ENCODE measurements at places on chromosomes 2 and 18.

GRCh38 chr2:3956406-3956805, 253.0 kb downstream of the DCDC2C start:
- DNase-seq = peak; percentile 12

DNA sequence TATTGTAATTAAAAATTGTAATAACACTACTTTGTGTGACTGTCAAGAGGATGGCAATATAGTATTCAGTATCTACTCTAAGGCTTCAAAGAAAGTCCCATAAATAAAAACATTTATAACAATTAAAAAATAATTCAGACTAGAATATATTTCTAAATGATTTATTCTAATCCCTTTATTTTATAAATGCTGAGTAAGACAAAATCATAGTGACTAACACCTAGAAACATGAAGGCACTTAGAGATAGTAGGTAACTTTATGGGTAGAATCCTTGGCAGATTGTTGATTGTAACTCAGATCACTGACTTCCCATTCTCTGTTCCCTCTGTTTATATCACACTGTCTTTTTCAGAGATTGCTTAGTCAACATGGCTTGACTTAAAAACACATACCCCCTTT, 78.6 kb upstream of the EPB41L5 start:
- no peak for DNase-seq

DNA sequence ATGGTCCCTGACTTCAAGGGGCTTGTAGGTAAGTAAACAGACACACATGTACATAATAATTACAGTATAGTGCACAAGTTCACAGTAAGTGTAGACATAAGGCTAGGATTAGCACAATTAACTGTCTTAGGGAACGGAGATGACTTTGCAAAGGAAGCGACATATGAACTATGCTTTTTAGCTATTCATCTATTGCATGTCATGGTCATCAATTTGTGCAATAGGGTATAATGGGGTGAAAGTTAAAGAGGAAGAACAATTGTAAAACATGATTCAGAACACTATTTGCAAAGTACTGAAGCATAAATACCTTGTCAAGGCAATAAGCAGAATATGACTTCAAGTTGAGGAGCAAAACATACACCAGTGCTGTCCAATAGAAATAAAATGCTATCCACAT, 112.3 kb upstream of the SLC8A1 start:
- no peak for DNase-seq

- no peak for DNase-seq
Observed at GRCh38 chr18:58792086-58792485, 72.6 kb upstream of the ZNF532 start.

DNA sequence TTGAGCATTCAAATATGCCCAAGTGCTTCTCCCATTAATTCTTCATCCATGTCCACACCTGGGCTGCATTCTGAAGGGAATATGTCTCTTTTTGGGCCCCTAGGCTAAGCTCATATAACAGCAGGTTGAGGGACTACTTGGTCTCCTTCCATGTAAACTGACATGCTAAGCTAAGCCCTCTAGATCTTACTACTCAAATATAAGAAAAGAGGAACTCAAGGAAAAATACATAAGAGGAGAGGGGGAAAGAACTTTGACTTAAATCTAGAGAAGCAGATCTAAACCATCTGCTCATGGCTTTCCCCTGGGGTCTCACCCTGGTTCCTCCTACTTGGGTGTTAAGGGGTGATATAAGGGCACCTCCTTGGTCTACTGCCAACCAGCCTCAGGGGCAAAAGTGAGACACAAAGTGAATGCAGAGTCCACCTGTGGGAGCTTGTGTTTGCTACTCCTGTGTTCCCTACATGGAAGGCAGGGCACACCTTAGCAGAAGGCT, 19.8 kb upstream of the NFU1 start:
- DNase-seq = peak; percentile 39

GRCh38 chr2:8677646-8678592, 3.9 kb upstream of the ID2 start:
- DNase-seq = peak; percentile 57

- no peak for DNase-seq
Observed at GRCh38 chr2:235343156-235343774, 150.6 kb upstream of the AGAP1 start.

GRCh38 chr2:204665771-204666170, 120.5 kb downstream of the PARD3B start:
- DNase-seq = no peak

DNA sequence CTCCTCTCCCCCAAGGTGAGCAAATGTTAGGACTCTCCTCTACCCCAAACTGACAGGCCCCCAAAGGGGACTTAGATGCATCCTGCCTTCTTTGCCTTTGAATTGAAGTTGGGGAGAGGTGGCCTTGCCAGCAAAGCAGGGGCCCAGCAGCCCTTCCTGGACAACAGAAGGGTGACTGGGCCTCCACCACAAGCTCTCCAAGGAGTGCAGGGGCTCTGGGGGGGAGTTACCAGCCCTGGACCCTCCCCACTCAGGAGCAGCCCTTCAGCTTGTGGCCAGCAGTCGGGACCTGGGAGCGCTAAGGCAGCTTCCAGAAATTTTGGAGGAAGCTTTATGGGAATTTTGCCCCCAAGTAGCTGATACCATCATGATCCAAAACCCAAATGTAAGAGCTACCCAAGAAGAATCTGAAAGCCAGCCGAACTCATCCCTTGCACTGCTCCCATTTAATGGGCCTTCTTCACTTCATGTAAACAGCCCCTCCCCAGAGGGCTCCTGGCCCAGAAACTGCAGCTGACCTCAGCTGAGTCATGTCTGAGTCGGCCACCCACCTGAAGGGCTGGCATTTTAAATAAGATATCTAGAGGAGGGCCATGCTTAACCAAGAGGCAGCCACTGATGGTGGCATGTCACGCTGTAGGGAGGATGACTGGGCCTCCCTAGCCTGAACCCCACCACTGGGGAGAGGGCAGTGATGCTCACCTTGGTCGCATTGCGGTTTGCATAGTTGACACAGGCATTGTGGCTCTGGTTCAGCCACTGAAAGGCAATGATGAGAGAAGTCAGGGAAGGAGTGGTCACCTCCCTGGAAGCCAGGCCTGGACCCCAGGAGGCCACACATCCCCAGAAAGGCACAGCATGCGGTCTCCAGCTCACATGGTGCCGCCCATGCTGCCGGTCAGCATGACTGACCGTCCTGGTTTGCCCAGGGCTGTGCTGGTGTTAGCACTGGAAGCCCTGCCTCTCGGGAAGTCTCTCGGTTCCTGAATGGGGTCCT, 71.5 kb downstream of the SFXN5 start:
- no peak for DNase-seq

- DNase-seq = no peak
Observed at GRCh38 chr2:239164335-239164871, 236.4 kb downstream of the HDAC4 start.

GRCh38 chr2:10059552-10060335, 16.4 kb downstream of the KLF11 start:
- no peak for DNase-seq

- DNase-seq = no peak
Observed at GRCh38 chr2:228469721-228470120, 288.2 kb upstream of the SPHKAP start.

- DNase-seq = no peak
Observed at GRCh38 chr18:61894751-61895524, 2.1 kb upstream of the RNF152 start.

DNA sequence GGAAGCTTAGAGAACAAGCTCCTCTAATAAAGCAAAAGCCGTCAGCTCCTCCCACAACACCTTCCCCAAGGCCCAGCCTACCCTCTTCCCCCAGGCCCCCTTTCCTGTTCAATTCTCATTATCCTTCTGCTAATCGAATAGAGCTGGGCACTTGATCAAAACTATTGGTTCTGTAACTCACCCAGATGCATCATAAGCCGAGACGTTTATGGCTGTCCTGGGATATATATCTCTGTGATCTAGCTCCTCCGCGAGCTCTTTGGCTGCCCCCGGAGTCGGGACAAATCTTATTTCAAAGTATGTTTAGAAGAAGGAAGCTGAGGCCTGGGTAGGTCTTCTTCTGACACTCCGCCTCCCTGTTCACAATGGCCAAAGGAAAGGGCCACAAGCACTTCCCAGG, 88.3 kb upstream of the KLHL29 start:
- DNase-seq = no peak

DNA sequence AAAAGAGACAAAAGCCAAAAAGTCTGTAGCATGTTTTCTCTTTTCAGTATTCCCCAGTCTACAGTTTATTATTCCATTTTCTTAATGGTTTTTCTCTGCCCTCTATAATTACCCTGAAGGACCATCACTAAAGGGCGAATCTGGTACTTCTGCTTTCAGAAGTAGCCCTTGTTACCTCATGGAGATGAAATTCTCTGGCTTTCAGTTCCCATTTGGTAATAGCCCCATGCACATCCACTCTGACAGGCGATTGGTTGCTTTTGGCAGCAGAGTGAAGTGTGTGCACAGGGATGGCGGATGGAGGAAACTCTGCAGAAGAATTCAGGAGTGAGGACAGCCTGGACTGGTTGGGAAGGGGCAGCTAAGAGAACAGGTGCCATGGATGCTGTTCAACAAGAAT, 66.3 kb upstream of the NABP1 start:
- no peak for DNase-seq

- DNase-seq = no peak
Observed at GRCh38 chr2:204950695-204951346, 405.5 kb downstream of the PARD3B start.

DNA sequence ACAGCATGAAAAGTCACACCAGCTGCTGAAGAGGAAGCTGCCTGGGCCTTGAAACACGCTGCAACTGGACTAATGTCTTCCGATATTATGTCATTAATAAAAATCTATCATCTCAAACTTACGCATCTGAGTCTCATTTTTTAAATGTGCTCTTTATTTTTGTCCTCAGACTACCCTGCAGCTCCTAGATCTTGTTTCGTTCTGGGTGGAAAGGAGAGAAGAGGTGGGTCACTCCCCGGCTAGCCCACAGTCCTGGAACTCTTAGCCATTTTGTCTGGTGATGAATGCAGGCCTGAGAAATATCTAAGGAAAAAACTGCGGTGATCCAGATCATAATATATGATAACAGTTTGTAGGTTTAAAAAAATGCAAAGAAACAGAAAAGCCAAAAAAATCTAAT, 73.3 kb downstream of the TXNL1 start:
- DNase-seq = no peak

DNA sequence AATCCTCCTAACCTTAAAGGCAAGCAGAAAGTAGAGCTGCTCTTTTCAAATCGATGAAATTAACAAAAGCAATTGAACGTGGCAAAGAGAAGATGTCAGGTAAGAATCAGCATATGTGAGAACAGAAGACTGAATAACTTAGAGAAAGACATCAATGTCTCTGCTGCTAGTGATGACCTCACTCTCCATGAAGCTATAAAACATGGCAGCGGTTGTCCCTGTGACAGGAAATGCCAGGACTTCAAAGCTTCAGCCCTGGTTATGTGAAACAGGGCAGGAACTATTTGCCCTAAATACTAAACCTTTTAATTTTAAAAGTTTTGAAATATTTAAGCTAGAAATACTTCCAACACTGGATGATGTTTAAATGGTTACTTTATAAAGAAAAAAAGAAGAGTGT, 383.7 kb downstream of the XIRP2 start:
- no peak for DNase-seq

DNA sequence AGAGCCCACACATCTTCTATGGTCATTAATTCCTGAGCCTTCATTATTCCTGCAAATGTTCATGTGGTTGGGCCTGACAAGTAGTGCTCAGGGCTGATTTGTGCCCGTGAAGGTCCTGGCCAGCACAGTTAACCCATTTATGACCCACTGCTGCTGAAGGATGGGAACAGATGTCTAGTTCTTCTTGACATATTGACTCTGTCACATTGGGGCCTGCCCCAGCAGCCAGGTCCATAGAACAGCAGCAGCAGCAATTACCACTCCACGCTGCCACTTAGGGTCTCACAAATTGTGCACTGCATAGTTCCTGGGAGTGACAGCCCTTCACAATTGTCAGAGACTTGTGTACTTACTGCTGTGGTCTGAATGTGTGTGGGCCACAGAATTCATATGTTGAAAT, 442.3 kb upstream of the RGPD4 start:
- DNase-seq = no peak

DNA sequence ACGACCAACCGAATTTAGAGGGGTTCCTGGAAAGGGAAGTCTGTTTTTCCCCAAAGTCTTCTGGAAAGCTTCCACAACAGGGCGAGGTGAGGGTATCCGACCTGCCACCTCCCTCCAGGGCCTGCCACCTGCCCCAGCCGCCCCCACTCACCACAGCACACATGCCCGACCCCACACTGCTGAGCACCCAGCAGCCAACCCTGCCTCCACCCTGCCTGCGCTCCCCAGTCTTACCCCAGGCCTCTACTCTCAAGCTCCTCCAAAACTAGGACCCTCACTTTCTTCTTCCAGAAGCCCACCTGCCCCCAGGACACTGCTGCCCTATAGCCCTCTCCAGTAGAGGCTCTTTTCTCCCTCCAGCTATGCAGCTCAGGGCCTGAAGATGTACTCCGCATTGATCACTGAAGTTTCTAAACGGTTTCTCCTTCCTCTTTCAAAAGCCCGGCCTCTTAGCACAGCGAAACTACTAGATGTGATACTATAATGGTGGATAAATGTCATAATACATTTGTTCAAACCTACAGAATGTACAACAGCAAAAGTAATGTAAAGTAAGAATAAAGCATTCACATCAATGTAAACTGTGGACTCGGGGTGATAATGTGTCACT, 128.8 kb upstream of the SLC1A4 start:
- DNase-seq = no peak

DNA sequence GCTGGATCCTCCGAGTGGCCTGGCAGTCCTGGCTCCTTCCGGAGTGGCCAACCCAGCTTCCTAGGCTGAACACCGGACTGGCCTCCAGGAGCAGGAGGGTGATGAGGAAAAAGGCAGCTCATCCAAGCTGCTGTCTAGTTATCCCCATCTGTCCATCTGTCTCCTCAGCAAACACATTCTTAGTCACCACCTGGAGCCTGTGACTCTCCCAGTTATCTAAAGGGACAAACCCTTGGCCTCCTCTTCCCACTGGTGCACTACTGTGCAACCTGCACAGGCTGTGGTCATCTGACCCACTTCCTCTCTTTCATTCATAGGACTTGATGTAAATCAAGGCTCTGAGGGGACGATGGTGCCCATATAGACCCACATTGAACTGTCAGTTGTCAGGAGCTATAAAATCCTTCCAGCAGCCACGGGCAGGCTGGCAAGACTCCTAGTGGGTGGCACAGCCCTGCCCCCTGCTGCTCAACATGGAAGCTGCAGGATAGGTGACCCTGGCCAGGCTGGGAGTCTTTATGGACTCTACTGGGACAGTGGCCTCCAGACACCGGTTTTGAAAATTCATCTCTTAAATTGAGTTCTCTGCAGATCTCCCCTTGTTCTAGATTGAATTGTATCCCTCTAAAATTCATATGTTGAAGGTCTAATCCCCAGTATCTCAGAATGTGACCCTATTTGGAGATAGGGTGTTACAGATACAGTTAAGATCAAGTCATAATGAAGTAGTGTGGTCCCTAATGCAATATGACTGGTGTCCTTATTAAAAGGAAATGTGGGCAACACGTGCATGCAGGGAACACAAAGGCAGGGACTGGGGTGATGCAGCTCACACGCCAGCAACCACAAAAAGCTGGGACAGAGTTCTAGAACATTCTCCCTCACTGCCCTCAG, 29.3 kb upstream of the DUSP2 start:
- DNase-seq = peak; percentile 79

Measured in NCI-H69 (cell line).